HEK293T (cell line): ENCODE measurements at places on chromosomes 7 and 10.

- peak; percentile 41 for DNase-seq
These were observed 515 bp downstream of the RALA start for GRCh38 chr7:39623732-39624441.

DNA sequence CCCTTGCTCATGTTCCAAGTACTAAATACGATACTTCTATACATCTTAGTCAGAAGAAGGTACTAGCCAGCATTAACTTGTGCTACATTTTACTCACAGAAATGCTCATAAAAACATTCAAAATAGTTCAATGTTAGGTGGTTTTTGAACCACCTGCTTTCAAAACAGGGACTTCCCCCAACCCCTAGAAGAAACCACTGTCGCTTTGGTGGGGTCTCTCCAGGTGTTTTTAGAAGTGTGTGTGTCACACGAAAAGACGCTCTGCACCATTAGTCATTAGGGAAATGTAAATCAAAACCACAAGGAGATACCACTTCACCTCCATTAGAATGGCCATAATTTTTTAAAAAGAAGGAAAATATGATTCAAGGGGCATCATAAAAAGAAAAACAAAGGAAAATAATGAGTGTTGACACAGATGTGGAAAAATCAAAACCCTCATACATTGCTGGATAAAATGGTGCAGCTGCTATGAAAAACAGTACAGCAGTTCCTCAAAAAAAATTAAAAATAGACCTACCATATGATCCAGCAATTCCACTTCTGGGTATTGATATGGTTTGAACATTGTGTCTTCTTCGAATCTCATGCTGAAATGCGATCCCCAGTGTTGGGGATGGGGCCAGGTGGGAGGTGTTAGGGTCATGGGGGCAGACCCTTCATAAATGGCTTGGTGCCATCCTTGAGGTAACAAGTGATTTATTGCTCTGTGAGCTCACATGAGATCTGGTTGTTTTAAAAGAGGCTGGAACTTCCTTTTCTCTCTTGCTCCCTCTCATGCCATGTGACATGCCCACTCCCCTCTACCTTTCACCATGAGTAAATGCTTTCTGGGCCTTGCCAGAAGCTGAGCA lies 74.2 kb downstream of the MALSU1 start:
- no peak for DNase-seq

DNA sequence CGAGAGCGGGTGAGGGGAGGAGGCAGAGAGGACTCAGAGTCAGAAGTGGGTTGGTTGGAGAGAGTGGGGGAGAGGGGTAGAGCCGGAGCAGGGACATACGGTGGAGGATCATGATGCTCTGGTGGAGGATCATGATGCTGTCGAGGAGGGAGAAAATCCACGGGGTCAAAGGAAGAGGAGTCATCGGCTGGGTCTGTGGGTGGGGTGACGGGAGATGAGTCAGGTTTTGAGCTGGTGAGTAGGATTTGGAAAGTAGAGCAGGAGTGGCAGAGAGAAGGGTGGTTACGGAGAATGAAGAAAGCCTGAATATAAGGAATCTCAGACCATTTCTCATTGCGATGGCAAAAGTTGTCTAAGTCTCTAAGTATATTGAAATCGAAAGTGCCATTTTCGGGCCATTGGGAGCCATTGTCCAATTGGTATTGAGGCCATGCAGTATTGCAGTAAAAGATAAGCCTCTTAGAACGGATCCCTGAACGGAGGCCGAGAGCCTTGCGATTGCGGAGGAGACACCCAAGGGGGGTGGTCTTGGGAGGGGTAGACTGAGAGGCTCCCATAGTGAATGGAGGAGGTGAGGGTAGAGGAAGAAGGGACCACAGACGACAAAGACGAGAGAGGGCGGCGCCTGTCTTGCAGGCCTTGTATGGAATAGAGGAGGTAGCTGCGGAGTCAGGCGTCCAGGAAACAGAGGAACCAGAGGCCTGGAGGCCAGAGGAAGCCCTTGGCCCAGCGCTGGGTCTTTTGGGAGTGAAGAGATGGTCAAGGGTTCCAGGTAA lies 23.8 kb downstream of the SCIN start:
- DNase-seq, result no peak

DNA sequence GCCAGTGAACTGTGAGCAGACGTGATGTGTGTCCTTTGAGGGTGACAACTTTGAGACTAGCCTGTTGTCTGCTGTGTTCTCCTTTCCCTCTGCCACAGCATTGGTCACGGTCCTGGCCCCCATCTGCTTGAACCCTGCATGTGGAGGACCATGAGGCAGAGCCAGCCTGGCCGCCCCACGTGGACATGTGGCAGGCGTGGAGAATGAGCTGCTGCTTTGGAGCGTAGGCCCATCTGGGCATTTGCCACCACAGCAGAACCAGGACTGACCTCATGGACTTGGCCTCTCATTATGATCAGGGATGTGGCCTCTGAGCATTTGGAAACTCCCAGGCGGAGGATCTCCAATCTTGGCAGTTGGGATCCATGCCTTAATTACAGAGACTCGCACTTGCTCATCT lies 448.5 kb downstream of the TCERG1L start:
- no peak for DNase-seq

- no peak for DNase-seq
These were observed 81.5 kb downstream of the ITIH5 start for GRCh38 chr10:7585228-7585627.

- DNase-seq, result no peak
These were observed 596.6 kb downstream of the GRM8 start for GRCh38 chr7:126656165-126656564.

GRCh38 chr10:52740913-52741675 lies 31.5 kb downstream of the MBL2 start:
- DNase-seq, result peak; percentile 85
